ENCODE measurements at places on chromosomes 2 and 18.

DNA sequence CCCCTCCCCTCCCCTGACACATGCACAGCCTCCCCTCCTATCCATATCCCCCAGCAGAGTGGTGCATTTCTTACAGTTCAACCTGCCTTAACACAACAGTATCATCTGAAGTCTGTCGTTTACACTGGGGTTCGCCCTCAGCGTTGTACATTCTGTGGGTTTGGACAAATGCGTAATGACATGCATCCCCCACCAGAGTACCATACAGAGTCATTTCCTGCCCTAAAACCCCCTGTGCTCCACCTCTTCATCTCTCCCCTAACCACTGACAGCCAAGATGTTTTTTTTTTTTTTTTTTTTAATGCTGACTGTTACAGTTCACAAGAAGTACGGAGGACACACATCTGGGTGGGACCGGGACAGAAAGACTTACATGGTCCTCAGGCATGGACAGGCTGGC lies 22.6 kb downstream of the POMC start:
- no peak for DNase-seq

GRCh38 chr2:61720911-61721310 lies 132.9 kb downstream of the FAM161A start:
- no peak for DNase-seq

- no peak for DNase-seq
Measured at GRCh38 chr2:26870585-26871095, 22.7 kb downstream of the DPYSL5 start.

DNA sequence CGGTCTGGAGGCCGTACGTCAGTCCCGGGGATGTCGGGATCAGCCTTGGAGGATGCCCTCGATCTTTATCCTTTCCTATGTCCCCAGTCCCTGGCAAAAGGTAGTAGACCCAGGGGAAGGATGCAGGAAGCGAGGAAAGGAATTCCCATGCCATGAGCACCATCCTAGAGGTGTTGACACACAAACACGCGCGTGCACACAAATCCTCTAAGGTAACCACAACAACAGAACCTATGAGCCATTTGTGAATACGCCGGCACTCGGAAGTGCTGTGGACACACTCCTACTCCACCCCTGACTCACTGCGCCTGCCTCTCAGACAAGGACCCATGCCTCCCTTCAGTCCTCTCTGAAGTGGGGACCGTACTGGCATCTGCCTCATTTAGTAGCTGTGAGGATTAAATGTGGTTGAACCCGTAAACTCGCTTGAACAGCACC lies 11.3 kb upstream of the MLPH start:
- peak; percentile 48 for DNase-seq

DNA sequence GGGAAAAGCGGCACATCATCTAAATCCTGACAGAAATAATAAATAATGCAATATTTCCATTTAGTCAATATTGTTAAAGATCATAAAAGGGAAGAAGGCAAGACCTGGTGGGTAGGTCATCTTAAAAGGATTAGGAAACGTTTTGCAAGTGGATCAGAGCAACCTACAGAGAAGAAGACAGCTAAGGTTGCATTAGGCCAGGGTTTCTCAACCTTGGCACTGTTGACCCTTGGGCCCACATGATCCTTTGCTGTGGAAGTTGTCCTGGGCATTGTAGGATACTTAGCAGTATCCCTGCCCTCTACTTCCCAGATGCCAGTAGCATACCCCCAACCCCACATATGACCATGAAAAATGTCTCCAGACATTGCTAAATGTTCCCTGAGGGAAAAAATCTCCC lies 55.0 kb downstream of the KLF7 start:
- no peak for DNase-seq

DNA sequence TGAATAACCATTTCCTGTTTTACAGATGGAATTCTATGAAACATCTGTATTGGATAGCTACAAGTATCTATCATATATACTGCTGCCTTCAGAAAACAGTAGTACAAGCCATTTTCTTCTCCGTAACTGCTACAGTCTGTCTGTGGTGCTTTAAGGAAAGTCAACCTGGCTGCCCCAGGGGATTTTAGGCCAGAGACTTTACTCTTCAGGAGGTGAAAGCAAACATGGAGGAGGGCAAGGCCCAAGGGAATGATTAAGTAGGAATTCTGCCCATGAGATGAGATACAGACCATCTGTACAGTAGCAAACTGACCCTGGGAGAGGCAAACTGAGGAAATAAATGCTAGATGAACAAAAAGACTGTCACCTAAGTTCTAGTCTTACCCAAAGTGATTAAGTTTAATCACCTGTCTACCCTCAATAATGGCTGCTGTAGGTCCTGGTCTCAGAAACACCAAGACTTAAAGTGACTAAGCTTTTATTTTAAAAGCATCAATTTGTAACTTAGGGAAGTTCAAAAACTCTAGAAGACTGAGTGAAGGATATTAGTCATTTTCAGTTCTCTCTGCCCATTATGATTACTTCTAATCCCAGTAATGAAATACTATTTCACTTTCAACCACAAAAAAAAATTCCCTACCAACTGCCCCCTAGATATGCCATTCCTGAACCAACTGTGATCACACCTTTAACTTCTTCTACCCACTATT lies 14.8 kb downstream of the MBD2 start:
- no peak for DNase-seq

- DNase-seq, result no peak
Measured at GRCh38 chr2:23432531-23432930, 47.6 kb downstream of the KLHL29 start.

GRCh38 chr2:66596256-66596655 lies 161.3 kb downstream of the MEIS1 start:
- no peak for DNase-seq

DNA sequence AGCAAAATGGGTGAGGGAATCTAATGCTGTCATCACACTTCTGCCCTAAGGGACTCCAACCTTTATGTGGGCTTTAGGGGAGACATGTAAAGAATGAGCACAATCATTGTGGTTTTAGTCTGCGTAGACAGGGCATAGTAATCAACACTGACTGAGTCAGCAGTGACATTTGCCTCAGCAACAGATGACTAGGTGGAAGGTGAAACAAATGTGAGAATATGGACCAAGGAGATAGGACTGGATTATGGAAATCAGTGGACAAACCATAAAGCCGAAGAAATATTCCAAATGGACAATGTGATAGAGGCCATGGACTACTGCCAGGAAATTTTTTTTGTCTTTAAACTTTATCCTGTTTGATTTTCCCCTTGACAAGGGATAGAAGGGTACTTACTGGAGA lies 83.9 kb downstream of the PDK1 start:
- DNase-seq, result no peak

- no peak for DNase-seq
Measured at GRCh38 chr18:577643-578375, 2.4 kb upstream of the CETN1 start.

DNA sequence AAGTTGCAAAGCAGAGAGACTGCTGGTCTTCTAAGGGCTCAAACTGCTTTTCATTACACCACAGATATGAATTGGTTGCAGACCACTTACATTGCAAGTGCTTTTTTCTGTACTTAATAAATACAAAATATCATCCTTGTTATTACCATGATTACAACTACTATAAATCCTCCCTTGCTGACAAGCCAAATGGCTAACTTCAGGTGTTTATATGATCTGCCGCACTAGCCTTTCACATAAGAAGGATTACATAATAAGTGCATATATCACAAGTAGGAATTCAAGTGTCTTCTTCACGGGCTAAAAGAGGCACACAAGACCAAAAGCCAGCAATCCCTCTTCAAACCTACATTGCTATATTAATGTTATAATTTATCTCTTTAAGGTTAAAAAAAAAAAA lies 373.0 kb downstream of the ZEB2 start:
- no peak for DNase-seq

DNA sequence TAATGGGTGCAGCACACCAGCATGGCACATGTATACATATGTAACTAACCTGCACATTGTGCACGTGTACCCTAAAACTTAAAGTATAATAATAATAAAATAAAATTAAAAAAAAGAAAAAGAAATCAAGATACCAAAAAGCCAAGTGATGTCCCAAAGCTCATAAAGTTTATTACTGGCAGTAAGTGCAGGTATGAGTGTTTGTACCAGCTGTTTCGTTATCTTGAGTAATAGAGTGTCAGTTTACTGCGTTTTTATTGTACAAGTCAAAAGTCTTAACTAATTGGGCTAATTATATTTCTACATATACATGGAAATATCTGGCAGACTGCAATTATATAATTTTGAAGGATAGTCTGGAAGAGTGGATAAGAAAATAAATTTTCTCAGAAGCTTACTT lies 41.8 kb downstream of the MFSD6 start:
- no peak for DNase-seq

DNA sequence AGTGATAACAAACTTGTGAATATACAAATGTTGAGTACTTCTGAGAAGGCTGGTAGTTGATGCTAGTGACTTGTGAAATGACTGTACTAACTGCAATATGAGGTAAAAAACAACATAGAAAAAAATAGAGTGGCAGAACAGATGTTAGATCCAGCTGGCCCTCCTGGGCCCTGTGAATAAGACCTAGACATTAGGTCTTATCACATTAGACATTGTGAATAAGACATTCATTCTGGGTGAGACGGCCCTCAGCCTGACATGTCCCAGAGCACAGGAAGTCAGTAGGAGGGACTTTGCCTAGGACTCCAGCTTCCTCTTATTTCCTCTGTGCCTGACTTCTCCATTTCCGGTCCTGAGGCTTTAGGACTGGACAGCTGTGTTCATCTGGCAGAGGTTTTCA lies 22.9 kb downstream of the DOK1 start:
- no peak for DNase-seq
